ENCODE measurements at places on chromosomes 3 and 15.
A peak's percentile ranks its signal among the peaks of the same experiment; 100 is the strongest.

DNA sequence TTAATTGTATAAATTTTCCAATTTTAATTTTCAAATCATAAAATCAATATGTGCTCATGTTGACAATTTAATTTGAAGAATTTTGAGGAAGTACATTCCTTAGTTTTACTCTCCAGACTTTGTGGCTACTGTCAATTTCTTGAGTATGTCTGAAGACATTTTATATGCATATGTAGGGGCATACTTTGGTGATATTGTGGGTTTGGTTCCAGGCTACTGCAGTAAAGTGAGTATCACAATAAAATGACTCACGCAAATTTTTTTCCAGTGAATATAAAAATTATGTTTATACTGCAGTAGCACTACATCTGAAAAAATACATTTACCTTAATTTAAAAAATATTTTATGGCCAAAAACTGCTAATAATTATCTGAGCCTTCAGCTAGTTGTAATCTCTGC, 123.2 kb upstream of the PLCL2 start:
- DNase-seq, result no peak

- DNase-seq, result no peak
These were observed 154.1 kb downstream of the NUP210 start for GRCh38 chr3:13266005-13266404.

DNA sequence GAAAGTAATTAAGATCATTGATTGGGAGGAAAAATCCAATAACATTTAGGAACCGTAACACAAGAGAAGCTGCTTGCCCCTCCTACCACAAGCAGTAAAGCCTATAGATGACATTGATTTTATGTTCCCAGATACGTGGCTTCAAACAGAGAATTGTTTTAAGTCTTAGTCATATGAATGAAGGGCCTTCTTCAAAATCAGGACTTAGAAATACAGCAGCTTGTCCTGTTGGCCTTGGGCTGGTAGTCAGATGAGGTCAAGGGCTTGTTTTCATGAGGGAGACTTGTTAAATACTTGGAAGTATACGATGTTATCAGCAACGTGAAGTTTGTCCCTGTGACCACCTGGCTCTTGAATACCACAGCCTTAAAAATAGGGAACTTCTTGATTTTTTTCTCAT, 114.4 kb downstream of the VGLL4 start:
- DNase-seq, result no peak

GRCh38 chr15:60787837-60788691, 309.1 kb upstream of the ICE2 start:
- peak; percentile 16 for DNase-seq

GRCh38 chr3:68706536-68706935, 225.8 kb downstream of the TAFA4 start:
- no peak for DNase-seq

DNA sequence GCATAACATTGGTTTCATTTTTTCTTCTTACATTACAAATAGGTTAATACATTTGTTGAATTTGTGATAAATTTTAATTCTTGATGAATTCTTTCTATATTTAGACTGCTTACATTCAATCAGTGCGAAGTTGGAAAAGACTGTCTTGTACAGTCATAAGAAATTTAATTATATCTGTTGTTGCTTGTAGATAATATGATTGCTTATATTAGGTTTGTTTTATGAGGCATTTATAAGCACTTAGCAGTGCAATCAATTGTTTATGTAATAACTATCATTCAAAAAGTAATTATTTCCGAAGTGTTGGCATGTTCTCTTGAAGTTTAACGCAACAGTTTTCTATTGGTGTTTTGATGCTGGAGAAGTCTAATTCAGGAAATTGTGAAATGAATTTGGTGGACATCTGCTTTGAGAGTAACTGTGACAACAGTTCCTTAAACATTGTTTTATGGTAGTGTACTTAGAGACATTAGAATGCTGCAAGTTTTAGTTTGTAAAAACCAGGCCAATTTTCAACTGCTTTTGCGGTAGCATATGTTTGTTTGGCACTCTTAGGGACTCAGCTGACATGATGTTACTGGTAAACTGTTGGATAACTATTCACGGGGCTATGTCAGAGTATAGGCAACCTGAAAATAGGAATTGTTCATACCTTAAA, 99.7 kb downstream of the NAALADL2 start:
- no peak for DNase-seq

DNA sequence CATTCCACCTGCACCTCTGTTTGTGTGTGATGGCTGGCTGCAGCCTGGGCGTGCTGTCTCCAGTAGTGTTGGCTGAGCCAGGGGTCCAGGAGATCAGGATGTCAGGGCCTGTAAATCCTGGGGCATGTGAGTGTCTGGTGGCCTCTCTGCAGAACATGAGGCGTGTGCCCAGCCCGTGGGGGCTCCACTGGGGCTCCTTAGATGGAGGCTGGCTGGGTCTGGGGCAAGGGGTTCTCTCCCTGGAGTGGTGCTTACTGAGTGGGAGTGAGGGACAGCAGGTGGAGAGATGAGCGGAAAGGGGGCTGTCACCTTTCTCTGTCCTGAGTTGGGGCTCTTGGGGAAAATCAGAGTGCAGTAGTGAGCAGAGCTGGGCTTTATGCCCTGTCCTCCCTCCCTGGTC, 152.2 kb downstream of the CHDH start:
- no peak for DNase-seq

- DNase-seq, result no peak
These were observed 79.3 kb upstream of the ALDH1L1 start for GRCh38 chr3:126259411-126260391.

- DNase-seq, result no peak
These were observed 5.6 kb downstream of the SPSB4 start for GRCh38 chr3:141056751-141057171.

DNA sequence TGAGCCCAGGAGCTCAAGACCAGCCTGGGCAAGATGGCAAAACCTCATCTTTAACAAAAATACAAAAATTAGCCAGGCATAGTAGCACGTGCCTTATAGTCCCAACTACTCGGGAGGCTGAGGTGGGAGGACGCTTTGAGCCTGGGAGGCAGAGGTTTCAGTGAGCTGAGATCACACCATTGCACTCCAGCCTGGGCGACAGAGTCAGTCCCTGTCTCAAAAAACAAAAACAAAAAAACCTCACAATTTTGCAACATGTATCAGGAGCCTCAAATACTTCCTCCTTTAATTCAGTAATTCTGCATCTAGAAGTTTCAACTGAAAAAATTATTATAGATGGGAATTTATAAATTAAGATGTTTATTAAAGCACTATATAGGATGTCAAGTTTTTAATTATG, 1.1 kb downstream of the MRPL47 start:
- DNase-seq, result peak; percentile 38

DNA sequence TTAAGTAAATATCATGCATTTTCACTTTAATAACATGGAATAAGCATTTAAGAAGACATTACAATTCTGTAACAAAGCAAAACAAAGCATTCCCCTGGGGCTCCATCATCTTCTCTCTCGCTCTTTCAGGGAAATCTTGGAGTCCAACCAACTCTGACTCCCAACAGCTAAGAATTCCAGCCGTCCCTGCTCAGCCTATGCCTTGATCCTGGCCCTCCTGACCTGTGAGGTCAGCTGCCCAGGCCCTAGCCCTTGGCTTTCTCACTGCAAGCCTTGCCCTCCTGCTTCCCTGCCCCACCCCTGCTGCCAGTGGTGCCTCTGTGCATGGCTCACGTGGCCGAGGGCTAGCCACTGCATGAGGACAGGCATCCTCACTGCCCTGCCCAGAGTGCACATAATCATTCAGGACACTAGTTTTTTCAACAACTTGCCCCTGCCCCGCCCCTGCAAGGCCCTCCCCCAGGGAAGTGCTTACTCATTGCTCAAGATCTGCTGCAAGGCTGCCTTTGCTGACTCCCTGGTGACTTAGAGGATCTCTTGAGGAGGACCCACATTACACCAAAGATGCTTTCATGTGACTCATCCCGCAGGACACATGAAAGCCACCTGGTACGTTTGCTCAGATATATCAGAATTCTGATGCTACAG, 37.6 kb downstream of the MTMR10 start:
- DNase-seq, result peak; percentile 87

Measured in RKO (cell line).